ENCODE measurements at places on chromosomes 1 and 21.
A peak's percentile ranks its signal among the peaks of the same experiment; 100 is the strongest.

GRCh38 chr1:21925334-21925940, 11.7 kb downstream of the HSPG2 start:
- no peak for DNase-seq

DNA sequence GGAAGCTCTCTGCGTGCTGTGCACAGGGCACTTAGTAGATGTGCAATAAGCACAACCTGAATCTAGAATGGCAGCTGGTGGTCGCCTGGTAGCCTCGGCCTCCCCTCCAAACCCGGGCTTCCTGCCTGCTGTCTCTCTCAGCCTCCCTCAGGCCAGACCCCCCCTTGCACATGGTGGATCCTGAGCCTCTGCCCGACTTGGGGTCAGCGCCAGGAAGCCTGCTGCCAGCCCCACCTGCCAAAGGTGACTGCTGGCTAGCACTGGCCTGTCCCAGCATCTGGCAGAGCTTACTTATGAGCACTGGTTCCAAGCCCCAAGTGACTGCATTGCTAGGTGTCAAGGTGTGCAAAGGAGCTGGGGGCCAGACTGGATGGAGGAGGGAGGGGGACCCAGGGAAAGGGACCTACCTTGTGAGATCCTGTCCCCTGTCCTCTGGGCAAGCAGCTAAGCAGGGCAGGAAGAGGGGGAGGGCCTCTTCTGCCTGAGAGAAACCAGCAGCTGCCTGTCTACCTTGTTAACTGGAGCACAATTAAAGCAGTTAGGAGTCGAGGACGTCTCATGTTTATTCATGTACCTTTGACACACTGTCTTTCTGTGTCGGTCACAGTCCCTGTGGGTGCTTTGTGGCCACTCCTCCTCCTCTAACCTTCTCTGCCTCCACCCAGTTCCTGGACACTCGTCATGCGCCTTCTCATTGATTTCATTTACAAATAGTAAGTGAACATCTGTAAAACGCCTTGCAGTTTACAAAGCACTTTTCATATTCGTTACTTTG, 100.9 kb downstream of the DDX20 start:
- DNase-seq, result no peak

- no peak for DNase-seq
Observed at GRCh38 chr1:157542676-157543075, 9.6 kb downstream of the FCRL5 start.

- no peak for DNase-seq
Observed at GRCh38 chr1:116119876-116120275, 8.7 kb downstream of the MAB21L3 start.

- no peak for DNase-seq
Observed at GRCh38 chr21:18801468-18801867, 397.9 kb upstream of the TMPRSS15 start.

- DNase-seq, result peak; percentile 23
Observed at GRCh38 chr21:25508364-25508763, 98.9 kb downstream of the MRPL39 start.

DNA sequence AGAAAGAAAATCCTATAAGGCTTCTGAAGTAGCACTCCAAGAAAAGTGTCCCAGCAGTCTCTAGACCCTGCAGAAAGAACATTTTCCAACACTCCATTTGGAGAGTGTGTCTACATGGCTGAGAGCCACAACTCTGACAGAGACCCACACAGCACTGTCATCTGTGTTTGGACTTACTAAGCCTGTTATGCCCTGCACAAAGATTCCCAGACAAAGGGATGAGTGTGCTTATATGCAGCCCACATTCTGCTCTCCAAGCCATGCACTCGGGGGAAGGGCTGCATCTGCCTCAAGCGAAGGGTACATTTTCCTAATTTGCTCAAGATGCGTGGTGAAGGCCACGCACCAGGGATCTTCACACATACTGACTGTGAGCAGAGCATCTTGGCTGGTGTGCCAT, 24.4 kb upstream of the SLAMF6 start:
- DNase-seq, result no peak

- no peak for DNase-seq
Observed at GRCh38 chr1:236545621-236546169, 21.9 kb downstream of the LGALS8 start.

All from IMR-90 (cell line).